Hematopoietic multipotent progenitor cell treated with erythropoietin and hydrocortisone succinate and interleukin-3 and kit ligand, for 6 days (in vitro differentiated cells): ENCODE measurements at places on chromosomes 1 and 21.

DNA sequence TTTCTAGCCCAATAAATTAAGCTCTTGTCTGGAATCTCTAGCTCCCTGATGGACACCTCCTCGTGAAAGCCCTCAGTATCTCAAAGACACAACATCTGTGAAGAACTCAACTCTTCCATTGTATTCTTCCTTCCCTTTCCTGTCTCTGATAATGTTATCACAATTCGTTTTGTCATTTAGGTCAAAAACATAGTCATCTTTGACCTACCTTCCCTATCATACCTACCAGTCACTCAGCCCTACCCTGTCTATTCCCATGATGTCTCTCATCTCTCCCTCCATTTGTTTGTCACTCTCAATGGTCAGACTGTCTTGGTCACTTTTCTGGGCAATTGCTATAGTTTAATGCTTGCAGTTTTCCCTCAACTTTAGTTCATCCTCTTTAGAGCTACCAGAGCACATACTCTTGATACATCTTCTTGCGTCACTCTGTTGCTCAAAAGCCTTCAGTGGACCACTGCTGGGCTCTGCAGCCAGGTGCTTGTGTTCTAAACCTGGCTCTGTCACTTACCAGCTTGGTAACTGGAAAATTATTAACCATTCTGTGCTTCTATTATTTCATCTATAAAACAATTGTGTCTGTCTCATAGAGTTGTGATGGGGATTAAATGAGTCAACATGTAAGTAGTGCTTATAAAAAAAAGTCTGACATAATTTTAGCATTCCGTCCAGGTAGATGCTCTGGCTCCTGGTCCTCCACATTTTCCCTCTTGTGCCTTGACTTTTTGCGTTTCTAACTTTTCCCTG lies 39.6 kb downstream of the DDR2 start:
- no peak for DNase-seq

- DNase-seq = peak; percentile 29
These were observed 5.0 kb upstream of the ACOT11 start for GRCh38 chr1:54542962-54543539.

GRCh38 chr1:11707621-11708276 lies 16.2 kb downstream of the DRAXIN start:
- peak; percentile 87 for DNase-seq

DNA sequence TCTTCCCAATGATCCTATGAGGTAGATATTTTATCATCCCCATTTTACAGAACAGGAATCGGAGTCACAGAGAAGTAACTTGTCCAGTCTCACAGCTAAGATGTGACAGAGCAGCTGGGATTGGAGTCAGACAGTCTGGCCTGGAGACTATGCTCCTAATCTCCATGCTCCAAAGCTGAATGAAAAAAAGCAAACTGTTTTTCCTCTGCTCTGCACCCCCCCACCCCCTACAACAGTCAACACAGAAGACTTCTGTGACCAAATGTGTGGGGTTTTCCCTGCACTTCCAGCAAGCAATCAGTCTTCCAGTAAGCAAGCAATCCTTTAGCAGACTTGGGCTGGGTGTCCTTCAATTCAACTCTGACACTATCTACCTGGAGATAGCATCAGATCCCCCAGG lies 33.2 kb downstream of the KIRREL1 start:
- no peak for DNase-seq

DNA sequence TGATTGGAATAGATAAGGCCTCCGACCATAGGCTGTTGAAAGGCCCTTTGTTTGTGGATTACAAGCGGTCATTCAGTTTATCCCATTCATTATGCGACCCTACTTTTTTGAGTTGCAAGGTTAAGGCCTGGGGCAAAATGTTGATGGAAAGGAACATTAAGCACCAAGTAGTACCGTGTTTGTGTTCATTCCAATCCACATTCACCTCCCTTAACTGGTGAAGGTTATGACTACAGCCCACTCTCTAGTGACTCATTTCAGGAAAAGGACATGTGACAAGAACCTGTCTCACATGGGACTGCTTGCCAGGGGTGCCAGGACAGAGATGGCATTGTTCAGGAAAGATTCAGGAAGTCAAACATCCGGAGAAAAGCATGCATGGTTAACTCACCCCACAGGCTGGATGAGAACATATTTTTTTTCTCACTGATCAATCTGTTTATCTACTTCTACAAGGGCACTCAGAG lies 81.6 kb downstream of the CD58 start:
- no peak for DNase-seq

DNA sequence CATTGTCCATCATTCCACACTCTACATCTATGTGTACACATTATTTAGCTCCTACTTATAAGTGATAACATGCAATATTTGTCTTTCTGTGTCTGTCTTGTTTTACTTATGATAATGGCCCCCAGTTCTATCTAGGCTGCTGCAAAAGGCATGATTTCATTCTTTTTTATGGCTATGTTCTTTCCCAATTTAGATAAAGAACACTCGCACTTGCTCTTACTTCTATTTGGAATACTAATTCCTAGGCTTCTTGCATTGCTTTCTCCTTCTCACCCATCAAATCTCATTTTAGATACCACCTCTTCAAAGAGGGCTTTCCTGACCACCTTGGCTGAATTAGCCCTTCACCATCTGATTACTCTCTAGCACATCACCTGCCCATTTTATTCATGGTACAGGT lies 3.0 kb upstream of the RGS4 start:
- DNase-seq = no peak

- DNase-seq = no peak
These were observed 843.2 kb downstream of the AMY1C start for GRCh38 chr1:104592926-104593325.

- no peak for DNase-seq
These were observed 12.7 kb upstream of the PARS2 start for GRCh38 chr1:54777011-54777410.

- no peak for DNase-seq
These were observed 48.6 kb upstream of the PLA2G2C start for GRCh38 chr1:20234788-20235535.

DNA sequence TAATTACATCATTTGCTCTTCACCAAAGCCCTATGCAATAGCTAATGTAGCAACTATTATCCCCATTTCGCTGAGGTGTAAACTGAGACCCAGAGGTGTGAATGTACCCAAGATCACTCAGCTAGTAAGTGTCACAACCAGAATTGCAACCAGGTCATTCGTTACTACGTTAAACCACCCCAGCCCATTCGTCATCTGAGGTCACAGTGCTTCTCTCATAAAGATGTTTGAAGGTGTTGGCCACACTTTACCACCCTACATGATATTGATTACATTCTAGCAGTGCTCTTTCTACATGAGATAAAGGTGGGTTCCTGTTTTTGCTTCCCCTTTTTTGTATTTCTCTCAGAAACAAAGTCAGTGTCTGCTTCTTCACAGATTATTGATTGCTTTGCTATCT lies 195.3 kb downstream of the ZBTB18 start:
- peak; percentile 18 for DNase-seq

DNA sequence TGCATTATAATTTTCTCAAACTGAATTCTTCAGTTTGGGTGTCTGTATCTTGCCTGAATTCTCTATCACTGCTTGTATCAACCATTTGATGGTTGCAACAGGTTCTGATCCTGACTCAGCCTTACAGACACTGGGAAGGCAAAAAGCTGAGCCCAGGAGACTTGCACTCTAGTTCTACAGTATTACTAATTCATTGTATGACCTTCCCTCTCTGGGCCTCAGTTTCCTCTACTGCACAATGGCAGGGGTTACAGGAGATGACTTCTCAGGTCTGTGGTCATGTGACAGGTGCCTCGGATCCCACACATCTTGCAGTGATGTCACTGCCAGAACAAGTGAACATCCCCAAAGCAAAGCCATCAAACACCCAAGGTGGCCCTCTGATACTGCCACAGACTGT lies 38.7 kb downstream of the RRAGC start:
- DNase-seq = no peak

DNA sequence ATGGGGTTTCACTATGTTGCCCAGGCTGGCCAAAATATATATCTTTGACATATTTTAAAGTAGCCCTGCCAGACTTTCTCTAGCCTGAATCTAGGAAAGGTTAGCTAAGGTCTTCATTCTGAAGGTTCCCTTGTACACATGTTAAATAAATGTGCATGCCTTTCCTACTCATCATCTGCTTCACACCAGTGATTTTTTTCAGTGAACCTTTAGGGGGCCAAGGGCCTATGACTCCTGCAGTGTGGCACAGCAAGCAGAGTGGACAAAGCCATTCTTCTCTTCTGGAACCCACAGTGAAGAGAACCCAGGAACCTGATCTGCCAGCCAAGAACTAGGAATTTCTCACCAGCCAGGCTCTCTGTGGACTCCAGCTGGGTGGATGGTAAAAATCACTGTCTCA lies 22.9 kb downstream of the CBR1 start:
- DNase-seq = no peak

DNA sequence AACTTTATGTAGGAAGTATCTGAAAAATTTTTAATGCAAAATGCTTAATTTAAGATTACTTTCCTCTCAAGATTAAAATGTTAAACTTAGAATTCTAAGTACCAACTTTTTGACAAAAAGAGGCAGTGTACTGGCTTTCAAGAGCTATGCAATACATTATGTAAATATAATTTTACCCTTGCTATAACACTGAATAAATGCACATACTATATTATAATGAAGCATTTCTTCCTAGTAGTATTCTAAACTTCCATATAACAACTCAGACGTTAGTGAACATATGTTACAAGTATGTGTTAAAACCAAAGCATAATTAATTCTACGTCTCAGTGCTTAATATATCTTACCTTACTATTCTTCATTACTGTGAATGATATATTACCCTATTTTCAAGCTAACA lies 58.5 kb downstream of the RGS21 start:
- no peak for DNase-seq

GRCh38 chr1:241411776-241412338 lies 54.9 kb upstream of the RGS7 start:
- no peak for DNase-seq

GRCh38 chr1:50977575-50978143 lies 7.6 kb downstream of the CDKN2C start:
- peak; percentile 44 for DNase-seq

DNA sequence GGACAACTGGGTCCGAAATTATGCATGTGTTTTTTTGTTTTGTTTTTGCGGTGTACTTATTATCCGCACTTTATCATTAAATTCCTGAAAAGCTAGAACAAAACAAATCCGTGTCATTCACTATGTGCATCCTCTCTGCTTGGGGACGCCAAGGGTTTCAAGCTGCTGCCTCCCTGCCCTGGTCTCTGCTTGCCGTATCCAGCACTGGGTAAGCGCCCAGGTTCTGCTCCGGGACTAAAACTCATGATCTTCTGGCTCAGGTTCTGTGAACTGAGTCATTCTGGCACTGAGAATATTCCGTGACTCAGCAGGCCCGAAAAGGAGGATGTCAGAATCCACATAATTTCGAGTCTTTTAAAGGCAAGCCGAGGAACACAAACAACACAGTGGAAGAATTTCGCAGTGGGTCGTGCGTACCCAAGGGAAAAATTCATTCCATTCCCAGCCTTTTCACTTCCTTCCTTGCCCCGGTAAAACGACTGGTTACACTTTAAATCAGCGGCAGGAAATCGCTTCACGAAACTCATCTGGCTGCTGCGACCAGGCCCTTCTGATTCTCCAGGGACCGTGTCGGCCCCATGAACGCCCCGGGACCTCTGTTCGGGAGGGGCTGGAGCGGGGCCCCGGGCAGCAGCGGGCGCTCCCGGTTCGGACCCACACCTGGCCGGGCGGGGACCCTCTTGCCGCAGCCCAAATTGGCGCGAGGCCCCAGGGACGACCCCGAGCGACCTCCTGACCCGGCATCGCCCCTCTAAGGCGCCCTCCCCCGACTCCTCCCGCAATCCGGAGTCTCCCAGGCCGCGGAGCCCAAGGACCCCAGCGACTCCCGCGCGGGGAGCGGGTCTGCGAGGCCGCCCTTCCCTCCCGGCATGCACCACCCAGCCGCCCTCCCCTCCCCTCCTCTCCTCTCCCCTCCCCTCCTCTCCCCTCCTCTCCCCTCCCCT lies 746 bp upstream of the LAMC1 start:
- DNase-seq = peak; percentile 55
